Stimulated activated CD4-positive, alpha-beta T cell treated with anti-CD3 and anti-CD28 coated beads, TNF-alpha, amount 100 ng/mL, for 1 hour (primary cell): ENCODE measurements at places on chromosomes 3 and 15.

- DNase-seq = no peak
These were observed 70.1 kb upstream of the CCK start for GRCh38 chr3:42336103-42336502.

- DNase-seq = no peak
These were observed 51.1 kb downstream of the TFG start for GRCh38 chr3:100760377-100760776.

- DNase-seq = no peak
These were observed 15.5 kb upstream of the ZBED2 start for GRCh38 chr3:111610612-111611054.

GRCh38 chr15:84638103-84638502 lies 16.0 kb downstream of the WDR73 start:
- no peak for DNase-seq

GRCh38 chr3:60743631-60744164 lies 507.6 kb downstream of the FHIT start:
- no peak for DNase-seq

- DNase-seq = no peak
These were observed 20.9 kb downstream of the SNRK start for GRCh38 chr3:43307226-43307625.

DNA sequence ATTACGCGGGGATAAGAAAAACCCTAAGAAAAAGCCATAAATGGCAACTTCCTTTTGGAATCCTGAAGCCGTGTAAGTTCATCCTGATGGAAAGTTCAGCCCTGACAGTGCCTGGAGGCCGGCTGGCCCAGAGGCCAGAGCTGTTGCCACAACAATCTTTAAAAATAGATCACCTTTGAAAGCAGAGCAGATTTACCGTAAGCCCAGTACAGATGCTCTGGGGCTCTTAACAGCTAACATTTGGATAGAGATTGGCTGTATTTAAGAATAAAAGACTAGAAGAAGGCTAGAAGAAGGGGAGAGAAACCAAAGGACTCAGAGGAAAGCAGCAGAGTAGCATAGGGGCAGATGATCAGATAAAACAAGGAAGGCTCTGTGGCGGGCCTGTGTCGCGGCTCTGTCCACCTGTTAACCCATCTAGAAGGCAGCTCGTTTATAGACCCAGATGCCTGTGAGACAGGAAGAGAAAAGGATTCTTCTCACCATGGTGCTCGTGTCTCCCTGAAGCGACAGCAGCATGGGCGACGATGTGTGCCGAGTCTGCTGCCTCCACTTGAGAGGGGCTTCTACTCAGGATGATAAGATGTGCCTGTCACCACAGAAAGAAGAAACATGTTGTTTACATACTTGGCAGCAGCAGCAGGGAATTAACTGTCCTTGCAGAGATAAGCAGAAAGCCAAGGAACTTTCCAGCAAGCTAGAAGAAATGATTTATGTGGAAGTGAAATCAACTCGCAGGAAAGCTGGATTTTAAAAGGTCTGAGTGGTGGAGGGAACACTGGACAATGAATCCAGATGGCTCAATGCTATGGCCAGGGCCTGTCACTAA lies 69.9 kb downstream of the SYNM start:
- DNase-seq = no peak

DNA sequence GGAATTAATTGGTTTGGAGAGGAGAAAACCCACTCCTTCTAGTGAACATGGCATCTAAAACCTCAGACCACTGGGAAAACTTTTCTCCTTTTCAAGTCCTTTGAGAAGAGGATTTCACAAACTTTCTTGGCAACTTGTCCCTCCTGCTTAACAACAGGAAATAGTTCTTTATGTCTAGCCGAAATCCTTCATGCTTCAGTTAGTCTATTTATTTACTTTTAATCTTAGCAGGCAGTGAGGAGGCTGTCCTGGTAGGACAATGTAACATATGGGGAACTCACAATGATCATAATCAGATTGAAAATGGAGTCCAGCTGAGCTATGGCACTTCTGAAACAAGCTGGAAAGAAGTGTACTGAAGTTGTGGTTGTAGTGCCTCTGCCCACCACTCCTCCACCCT lies 50.6 kb downstream of the KY start:
- no peak for DNase-seq

GRCh38 chr3:122000936-122001605 lies 21.0 kb downstream of the ILDR1 start:
- no peak for DNase-seq

GRCh38 chr3:98209244-98209643 lies 42.7 kb downstream of the OR5H15 start:
- DNase-seq = no peak

GRCh38 chr3:69934398-69934797 lies 65.1 kb upstream of the SAMMSON start:
- no peak for DNase-seq

- no peak for DNase-seq
These were observed 243.6 kb downstream of the ZIC1 start for GRCh38 chr3:147652651-147653366.

GRCh38 chr3:168863561-168863960 lies 767.8 kb upstream of the GOLIM4 start:
- no peak for DNase-seq

GRCh38 chr3:126959921-126960603 lies 22.9 kb upstream of the PLXNA1 start:
- DNase-seq = no peak

GRCh38 chr3:69324362-69325025 lies 61.4 kb downstream of the FRMD4B start:
- no peak for DNase-seq

DNA sequence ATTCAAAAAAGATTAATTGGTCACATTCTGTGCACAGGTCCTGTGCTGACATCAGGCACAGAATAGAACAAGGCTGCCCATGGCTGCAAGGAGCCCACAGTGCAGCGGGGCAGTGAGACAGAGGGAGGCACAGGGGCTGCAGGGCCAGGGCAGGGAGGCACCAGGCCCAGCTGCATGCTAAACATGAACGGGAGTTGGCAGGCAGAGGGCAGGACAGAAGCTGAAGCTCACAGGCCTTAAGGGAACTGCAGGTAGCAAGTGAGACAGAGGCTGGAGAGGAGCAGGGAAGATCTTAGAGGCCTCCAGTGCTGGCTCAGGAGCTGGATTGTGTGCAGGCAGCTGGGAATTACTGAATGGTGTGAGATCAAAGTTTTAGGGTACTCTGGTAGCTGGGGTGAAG lies 26.2 kb downstream of the IDH3A start:
- DNase-seq = no peak

GRCh38 chr3:73291541-73291940 lies 230.1 kb downstream of the EBLN2 start:
- no peak for DNase-seq

GRCh38 chr3:55906896-55907295 lies 419.8 kb upstream of the WNT5A start:
- no peak for DNase-seq

DNA sequence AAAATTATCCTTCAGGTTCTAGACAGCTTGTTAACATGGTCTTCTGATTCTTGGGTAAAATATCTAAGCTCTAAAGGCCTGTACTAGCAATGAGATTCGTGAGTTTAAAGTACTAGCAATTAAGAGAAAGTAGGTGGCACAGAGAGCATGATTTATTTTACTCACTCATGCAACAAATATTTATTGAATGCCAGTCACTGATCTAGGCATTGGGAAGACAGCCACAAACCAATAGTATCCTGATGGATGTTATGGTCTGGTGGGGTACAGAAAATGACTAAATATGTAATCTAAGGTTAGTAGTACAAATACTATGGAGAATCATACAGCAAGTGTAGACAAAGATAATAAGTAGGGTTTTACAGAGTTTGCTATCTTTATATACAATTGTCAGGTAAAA lies 751.3 kb downstream of the ZNF385D start:
- DNase-seq = no peak

DNA sequence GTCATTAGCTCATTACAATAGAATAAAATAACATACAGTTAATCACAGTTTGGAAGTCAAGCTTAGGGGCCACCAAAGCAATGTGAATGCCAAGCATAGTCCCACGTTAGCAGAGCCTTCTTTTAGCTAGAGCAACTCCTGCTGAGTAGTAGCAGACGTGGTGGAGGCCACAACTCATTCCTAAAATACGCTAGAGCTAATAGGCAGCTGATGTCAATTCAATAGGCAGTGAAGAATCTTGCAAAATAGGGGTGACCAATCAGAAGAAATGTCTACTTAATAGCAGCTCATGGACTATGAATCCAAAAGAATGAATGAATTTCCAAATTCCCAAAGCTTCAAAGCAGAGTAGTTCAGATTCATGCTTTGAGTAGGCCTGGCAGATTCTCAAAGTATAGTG lies 292.9 kb upstream of the RORA start:
- DNase-seq = no peak

GRCh38 chr15:52139599-52140462 lies 27.3 kb upstream of the BCL2L10 start:
- peak; percentile 22 for DNase-seq

- no peak for DNase-seq
These were observed 71.9 kb upstream of the THSD4 start for GRCh38 chr15:71043373-71043772.

- no peak for DNase-seq
These were observed 1135.7 kb downstream of the IGSF11 start for GRCh38 chr3:117898722-117899522.

- no peak for DNase-seq
These were observed 458.1 kb upstream of the RASGRP1 start for GRCh38 chr15:39022532-39023305.

DNA sequence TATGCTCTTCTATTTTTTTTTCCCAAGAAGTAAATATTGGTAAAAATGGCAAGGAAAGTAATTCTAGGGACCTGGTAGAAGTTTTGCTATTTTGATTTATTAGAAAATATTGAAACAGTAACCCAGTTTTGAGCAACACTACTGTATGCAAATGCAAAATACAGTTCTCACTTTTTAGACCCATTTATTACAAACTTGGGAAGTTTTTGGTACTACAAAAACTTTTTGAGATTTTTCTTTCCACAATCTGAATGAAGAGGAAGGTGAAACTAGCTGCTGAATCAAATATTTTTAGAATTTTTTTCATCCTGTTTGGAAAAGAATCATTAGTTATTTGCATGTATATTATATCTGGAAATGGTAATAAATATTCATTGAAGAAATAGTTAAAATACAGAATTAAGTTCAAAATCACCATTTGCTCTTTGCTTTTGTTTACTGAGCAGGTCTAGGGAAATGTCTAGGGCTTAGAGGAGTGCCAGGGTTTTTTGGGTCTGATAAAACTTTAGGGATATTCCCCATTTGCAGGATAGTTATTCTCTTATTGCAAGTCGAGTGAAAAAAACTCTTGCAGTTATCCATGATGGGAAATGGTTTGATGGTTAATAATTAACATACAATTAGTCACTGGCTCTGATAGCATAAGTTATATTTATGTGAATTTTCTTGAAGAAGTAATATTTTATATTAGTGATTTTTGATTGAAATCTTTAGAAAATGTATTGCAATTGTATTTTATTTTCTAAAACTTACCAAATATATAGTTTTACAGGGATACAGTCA lies 47.0 kb downstream of the TCF12 start:
- no peak for DNase-seq

DNA sequence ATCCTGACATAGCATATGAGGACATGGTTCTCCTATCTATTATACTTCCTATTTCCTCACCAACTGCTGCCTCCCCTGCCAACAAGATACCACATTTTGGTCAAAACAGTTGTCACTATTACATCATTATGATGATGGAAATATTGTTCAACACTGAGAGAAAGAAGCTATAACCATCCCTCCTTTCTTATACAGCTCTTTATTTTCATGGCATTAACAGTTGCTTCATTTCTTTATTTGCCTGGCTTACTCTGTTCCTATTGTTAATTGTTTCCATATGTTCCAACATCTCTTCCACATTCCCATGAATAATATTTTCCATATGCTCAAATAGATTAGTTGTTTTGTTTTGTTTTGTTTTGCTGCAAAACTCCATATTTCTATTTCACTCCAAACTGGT lies 40.8 kb upstream of the FILIP1L start:
- DNase-seq = no peak

- DNase-seq = no peak
These were observed 550.5 kb upstream of the GBE1 start for GRCh38 chr3:82311901-82312300.

DNA sequence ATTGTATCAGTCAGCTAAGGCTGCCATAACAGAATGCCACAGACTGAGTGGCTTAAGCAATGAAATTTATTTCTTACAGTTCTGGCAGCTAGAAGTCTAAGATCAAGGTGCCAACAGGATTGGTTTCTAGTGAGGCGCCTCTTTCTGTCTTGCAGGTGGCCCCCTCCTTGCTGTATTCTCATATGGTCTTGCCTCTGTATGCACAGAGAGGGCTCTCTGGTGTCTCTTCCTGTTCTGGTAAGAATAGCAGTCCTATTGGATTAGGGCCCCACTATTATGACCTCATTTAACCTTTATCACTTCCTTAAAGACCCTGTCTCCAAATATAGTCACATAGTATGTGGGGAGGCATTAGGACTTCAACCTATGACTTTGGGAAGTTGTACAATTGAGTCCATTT lies 253.9 kb downstream of the EDEM1 start:
- DNase-seq = no peak

DNA sequence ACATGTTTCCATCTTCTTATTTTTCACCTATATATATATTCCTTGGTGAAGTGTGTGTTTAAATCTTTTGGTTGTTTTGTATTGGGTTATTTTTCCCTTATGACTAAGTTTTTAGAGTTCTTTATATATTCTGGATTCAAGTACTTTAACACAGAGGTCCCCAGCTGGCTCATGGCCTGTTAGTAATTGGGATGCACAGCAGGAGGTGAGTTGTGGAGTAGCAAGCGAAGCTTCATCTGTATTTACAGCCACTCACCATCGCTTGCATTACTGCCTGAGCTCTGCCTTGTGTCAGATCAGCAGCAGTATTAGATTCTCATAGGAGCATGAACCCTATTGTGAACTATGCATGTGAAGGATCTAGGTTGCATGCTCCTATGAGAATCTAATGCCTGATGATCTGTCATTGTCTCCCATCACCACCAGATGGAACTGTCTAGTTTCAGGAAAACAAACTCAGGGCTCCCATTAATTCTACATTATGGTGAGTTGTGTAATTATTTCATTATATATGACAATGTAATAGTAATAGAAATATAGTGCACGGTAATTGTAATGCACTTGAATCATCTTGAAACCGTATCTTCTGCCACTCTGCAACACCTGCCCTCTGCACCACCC lies 151.6 kb downstream of the RSRC1 start:
- no peak for DNase-seq

DNA sequence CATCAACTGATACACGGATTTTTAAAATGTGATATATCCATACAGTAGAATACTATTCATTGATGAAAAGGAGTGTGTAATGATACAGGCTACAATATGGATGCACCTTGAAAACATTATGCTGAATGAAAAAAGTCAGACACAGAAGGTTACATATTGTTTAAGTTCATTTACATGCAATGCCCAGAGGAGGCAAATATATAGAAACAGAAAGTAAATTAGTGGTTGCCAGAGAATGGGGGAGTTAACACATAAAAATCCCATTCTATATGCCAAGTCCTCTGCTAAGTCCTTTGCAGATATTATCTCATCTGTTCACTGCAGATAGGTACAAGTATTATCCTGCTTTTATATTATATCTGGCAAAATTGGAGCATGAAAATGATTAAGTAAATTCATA lies 22.1 kb upstream of the CDIN1 start:
- DNase-seq = no peak
